ENCODE measurements at places on chromosomes 2 and 18.

DNA sequence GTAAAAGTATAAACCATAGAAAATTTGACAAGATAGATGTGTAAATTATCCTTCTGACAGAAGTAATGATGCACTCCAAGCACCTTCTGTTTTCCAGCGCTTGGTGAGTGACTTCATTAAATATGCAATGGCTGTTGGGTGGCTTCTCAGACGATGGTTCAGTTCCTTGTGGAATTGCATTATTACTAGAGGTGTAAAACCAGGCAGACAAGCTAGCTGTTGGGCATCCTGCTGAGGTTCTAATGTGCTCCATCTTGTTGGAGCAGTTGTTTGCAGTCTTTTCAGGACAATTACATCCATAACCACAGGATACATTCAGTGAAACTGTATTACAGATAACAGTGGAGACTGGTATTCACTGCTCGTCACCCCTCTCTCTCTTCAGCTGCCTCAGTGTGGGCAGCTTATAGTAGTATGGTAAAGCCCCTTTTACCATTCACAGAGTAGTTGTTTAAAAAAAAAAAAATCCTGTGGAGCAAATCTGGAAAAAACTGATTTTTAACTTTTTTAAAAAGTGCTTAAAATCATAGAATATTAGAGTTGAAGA is 143.5 kb downstream of the AGPS start:
- DNase-seq: no peak

GRCh38 chr2:11446733-11447248 is 19.2 kb downstream of the E2F6 start:
- peak; percentile 83 for DNase-seq

DNA sequence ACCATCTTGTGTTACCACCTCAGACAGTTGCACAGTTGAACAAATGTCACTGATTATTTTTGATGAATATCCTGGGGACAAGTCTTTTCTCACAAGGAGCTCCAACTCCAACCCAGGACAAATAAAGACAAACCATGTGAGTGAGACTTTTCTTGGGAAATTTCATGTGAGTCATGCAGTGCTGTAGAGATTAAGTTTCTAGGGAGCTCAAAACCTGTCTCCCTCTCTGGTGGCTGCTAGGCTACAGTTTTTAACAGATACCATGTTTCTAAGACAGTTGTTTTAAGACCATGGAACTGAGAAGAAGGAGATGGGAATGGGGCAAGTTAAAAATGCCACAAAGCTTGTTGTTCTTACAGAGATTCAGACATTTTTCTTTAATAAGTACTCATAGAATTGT is 255.5 kb downstream of the RIT2 start:
- DNase-seq: peak; percentile 40

- DNase-seq: no peak
These were observed 108.9 kb downstream of the CD226 start for GRCh38 chr18:69838620-69839411.

DNA sequence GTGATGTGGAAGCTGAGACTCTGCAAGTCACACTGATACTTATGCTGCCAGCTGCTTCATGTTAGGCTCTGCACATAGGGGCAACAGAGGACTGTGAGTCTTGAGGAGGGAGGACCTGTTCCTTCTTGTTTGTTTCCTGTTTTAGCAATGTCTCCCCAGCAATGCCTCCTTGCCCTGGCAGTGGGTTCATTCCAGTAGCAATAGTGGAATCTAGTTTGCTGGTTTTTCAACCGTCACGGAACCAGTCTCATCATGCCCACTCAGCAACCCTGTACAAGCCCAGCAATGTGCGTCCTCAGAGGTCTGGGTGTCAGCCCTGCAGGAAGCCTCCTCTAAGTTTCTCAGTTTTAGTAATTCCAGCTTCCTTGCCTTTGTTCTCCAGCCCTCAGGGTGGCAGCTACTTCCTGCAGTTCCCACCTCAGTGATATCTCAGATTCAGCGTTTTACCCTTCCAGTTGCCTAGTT is 20.5 kb upstream of the ITGB6 start:
- peak; percentile 34 for DNase-seq

GRCh38 chr2:229675569-229675968 is 38.8 kb downstream of the DNER start:
- DNase-seq: no peak
